Stimulated activated CD4-positive, alpha-beta T cell treated with anti-CD3 and anti-CD28 coated beads, TNF-alpha, amount 100 ng/mL, for 1 hour (primary cell): ENCODE measurements at places on chromosomes 4 and X.

GRCh38 chr4:47933840-47934239 is 19.5 kb upstream of the NFXL1 start:
- no peak for DNase-seq

- DNase-seq = no peak
Measured at GRCh38 chr4:151744614-151745013, 16.2 kb downstream of the GATB start.

DNA sequence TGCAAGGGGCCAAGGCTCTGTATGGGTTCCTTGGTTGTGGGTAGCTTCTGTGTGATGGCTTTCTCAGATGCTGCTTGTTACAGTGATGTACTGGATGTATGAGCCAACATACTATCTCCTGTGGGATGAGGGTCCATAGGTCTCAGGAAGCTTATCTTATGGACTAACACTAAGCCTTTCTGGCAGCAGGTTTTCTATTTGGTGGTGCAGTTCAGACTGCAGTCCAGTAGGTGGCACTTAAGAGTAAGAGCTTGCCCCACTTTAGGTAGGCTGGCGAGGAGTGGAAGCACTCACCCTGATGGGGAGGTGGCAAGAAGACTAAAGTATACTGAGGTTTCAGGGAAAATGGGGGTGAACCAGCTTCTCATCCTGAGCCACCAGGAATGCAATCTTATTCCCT is 306.7 kb upstream of the MAOA start:
- no peak for DNase-seq

DNA sequence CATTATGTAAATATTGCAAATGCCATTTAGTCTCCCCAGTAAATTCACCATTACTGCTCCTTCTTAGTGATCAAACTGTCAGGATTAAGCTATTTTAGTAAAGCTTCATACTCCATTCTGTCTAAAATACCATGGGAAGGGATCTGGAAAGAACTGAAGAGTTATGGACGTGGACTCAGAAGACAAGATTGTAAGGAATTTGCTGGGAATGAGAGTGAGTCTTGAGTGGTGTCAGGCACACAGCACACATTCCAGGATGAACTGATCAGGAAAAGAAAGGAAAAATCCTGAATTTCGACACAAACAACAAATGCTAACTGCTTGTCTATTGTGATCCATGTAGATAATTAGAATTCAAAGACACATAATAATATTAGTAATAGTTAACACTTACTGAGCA is 311.0 kb downstream of the CENPC start:
- no peak for DNase-seq

GRCh38 chrX:4994855-4995254 is 1233.8 kb downstream of the NLGN4X start:
- no peak for DNase-seq

- no peak for DNase-seq
Measured at GRCh38 chrX:142999199-142999701, 26.5 kb upstream of the SPANXN4 start.

DNA sequence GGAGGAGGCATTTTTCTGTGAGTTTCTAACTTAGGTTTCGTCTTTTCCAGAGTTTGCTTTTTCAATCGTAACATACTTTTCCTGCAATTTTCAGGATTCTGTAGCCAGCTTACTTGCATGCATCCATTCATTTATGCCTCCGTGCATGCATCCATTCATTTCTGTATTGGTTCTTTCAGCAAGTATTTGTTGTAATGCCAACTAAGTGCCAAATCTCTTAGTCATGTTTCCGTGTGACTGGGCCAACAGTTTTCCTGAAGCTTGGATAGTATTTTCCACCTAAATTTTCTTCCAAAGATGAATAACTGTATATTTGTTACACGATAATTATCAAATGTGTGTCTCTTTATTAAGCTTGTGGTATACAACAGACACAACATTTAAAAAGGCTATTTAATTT is 41.5 kb downstream of the CBLL2 start:
- no peak for DNase-seq

- no peak for DNase-seq
Measured at GRCh38 chr4:185269286-185269685, 59.9 kb downstream of the SNX25 start.

DNA sequence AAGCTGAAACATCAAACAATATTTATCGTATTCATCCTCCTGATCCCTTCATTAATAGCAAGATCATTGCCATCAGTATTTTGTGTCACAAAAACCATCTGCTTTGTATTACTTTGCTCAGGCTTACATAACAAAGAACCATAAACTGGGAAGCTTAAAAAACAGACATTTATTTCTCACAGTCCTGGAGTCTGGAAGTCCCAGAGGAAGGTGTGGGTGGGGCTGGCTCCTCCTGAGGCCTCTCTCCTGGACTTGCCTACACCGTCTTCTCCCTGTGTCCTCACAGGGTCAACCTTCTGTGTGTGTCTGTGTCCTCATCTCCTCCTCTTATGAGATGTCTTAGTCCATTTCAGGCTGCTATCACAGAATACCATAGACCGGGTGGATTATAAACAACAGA is 61.3 kb upstream of the MXRA5 start:
- no peak for DNase-seq

- DNase-seq = no peak
Measured at GRCh38 chrX:23373129-23373804, 38.6 kb downstream of the PTCHD1 start.

DNA sequence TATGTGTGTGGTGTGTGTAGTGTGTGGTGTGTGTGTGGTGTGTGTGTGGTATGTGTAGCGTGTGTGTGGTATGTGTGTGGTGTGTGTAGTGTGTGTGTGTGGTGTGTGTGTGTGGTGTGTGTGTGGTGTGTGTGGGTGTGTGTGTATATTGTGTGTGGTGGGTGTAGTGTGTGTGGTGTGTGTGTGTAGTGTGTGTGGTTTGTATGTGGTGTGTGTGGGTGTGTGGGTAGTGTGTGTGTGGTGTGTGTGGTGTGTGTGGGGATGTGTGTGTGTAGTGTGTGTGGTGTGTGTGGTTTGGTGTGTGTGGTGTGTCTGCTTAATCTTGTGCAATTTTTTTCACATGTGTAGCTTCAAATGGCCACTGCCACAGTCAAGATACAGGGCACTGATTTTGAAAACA is 94.5 kb downstream of the CPZ start:
- no peak for DNase-seq

DNA sequence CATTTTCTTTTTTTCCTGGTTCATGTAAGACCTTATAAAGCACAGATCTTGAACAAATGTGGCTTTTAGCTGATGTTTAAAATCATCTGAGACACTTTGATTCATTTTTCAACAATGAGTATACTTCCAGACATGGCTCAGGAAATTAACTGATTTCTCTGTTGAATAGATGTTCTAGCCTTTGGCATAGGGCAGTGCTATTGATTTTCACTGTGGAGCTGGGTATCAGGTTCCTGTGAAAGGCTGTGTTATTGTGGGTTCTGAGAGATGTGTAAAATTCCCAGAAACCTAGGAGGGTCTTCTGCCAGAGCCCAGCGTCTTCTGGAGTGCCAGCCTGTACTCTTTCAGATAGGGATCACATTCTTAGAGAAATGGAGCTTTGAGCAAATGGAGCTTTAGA is 278.9 kb downstream of the EPHA5 start:
- DNase-seq = no peak

GRCh38 chr4:137635601-137636000 is 103.3 kb upstream of the PCDH18 start:
- no peak for DNase-seq

GRCh38 chr4:186829740-186830449 is 106.2 kb upstream of the FAT1 start:
- no peak for DNase-seq

- no peak for DNase-seq
Measured at GRCh38 chrX:22343192-22343591, 70.5 kb downstream of the CBLL2 start.

DNA sequence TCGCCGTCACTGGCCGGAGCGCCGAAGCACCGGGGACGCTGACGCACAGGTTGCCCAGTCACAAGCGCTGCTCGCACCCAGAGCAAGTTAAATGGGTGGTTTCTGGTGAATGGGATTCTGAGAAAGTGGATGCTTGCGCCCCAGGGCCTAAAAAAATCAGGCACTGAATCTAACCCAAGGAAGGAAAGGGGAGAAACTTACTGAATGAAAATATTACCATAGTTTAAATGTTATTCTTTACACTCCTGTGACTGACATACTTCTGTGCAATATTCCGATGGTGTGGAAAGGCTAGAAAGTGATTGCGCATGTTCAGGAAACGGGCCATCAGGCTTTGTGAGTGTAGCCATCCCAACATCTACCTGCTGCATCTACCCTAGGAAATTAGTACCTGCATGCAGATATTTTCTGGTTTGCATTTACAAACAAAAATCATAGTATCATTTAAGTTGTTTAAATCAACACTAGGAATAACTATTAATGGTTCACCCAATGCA is 838 bp upstream of the ABCG2 start:
- DNase-seq = no peak

DNA sequence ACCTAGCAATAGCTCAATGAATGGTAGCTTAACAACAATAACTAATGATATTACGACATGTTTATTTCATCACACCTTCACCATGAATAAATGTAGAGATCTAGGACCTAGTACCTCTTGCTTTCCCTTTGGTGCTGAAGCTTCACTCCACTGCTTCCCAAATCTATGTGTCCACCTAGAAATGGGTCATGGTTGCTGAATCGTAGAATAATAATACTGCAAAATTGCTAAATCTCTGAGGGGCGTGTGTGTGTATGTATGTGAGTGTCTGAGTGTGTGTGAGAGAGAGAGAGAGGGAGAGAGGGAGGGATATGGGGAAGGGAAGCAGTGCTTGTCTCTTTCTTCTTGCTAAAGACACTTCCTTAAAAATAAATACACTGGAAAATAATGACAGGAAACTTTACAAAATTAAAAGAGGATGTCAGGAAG is 109.3 kb upstream of the BMP2K start:
- DNase-seq = no peak
